Uterine smooth muscle cell (primary cell): ENCODE measurements at places on chromosomes 2 and 18. TPM values are rescaled to one million over a fixed set of nuclear protein-coding genes. Genes with fewer than 3 reads are reported as not detected.

GPR35 gene
- 0.55 and 0.87 TPM in 2 replicates for total RNA-seq

CCBE1 gene
- total RNA-seq = 13.8 and 21.2 TPM in 2 replicates

DES gene
- 284 and 858 TPM in 2 replicates for total RNA-seq

REG1B gene
- total RNA-seq = not detected in 2 replicates

ADRA2B gene
- under 0.01 TPM in 1 of 2 replicates, not detected in the other for total RNA-seq

CD8B2 gene
- total RNA-seq = not detected in 2 replicates

CPLX4 gene
- total RNA-seq = not detected in 2 replicates

RAB31 gene
- 50.5 and 71.5 TPM in 2 replicates for total RNA-seq

EPC2 gene
- total RNA-seq = 23.5 and 23.7 TPM in 2 replicates

TMEM169 gene
- total RNA-seq = 0.37 and 0.66 TPM in 2 replicates

KCNG2 gene
- not detected in 2 replicates for total RNA-seq

TUBA3E gene
- total RNA-seq = not detected in 2 replicates

RGPD3 gene
- 0.33 and 0.37 TPM in 2 replicates for total RNA-seq

MLPH gene
- total RNA-seq = 29.1 and 110 TPM in 2 replicates

HAAO gene
- 0.25 and 0.44 TPM in 2 replicates for total RNA-seq
